Effector CD4-positive, alpha-beta T cell (primary cell): ENCODE measurements at places on chromosomes 12 and 14.

DNA sequence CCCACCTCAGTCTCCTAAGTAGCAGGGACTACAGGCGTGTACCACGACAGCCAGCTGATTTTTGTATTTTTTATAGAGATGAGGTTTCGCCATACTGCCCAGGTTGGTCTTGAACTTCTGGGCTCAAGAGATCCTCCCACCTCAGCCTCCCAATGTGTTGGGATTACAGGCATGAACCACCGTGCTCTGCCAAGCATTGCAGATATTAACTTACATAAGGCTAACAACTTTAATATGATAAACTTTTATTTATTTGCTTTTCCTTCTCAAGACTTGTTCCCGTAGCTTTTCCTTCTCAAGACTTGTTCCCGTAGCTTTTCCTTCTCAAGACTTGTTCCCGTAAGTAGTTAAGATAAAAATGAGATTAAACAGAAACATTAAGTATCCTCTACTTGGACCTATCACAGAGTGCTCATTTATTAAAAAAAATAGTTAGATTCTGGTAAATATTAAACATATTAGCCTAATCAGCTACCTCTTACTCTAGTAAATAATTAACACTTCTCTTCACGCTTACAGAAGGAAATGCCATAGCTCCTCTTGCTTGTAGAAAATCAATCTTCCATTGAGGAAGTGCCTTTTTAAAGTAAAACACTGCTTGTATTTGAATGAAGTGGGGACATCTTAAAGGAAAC lies 157.7 kb upstream of the KITLG start:
- DNase-seq = no peak

DNA sequence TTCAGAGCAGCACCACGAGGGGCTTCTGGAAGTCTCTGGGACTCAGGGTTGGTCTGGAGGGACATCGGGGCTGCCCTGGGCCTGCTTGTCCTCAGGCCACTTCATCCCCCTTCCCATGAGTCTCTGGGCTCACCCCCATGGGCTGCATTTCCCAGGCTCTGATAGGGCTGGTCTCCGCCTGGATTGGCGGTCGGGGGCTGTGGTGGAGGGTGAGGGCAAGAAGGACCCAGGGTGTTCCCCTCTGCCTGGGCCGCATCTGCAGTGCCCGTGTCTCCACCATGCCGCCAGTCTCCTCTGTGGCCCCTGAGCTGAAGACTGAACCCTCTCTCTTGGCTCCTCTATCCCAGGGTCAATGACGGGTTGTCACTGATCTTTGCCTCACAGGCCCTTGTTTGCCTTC lies 242.1 kb downstream of the ADGRD1 start:
- DNase-seq = no peak

- DNase-seq = no peak
These were observed 178.8 kb upstream of the DDHD1 start for GRCh38 chr14:53331921-53332320.

DNA sequence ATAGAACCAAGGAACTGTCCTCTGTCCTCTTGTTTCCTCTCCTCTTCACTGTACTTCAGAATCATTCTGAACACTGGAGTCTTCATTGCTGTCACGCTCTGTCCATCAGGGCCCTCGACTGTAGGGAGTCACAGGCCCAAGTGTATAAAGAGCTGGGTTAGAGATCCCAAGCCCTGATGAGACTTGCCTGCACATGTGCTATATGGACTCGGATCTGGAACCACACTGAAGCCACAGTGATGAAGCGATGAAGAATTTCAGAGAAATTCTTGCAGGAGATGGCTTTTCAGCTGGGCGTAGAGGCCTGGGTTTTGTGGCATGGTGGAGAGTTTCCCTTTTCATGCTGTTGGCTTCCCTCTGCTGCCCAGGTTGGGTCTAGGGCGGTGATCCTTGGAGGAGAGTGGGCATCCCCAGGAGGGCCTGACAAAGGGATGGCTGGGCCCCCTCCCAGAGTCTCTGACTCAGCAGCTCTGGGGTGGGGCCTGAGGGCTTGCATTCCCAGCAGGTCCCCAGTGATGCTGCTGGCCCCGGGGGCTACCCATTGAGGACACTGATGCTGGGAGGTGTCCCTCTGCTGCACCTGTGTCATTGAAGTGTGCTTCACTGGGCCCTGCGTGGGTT lies 39.6 kb upstream of the YY1 start:
- no peak for DNase-seq

GRCh38 chr12:111271674-111272418 lies 97.0 kb downstream of the PHETA1 start:
- no peak for DNase-seq

DNA sequence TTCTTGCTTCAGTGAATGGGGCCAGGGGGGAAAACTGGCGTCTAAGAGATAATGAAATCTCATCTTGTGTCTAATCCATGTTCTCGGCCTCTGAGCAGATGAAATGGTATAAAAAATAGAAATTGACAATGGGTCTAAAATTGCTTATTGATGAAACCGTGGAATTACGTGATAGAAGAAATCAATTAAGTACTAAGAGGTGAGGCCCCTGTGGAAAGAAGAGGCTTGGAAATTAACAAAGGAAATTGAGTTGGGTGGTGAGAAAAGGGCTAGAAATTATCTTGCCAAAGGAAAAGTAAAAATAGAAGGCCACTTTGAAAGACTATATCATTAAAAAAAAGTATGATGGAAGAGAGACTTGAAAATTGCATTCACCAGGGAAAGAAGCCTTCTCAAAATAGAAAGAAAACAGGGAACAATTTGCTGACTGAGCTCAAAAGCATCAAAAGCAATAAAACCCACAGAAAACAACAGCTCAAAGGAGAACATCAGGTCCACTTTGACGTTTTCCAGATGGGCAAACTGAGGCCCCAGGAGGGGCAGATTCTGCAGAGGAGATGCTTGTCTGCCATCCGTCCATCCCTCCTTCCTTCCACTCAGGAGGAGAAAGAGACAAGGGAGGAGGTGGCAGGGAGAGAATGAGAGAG lies 226.1 kb upstream of the RTL1 start:
- DNase-seq = no peak

GRCh38 chr12:23049180-23049579 lies 424.2 kb downstream of the ETNK1 start:
- no peak for DNase-seq

DNA sequence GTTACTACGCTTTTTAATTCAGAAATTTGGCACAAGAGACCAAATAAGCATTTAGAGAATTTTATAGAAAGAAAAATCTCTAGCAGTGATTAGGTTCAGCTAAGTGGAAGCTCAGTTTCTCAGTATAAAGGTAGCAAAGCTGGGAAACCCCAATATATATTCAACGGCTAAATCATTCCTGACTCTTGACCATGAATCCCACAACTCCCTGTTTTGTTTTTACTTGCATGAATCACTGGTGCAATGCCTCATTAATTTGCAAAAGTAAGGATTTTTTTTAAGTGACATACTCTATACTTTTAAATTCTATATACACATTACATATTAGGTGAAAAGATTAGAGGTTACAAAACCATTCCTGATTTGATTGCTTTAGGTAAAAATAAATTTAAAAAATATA lies 74.3 kb upstream of the PLEKHG7 start:
- DNase-seq = no peak

DNA sequence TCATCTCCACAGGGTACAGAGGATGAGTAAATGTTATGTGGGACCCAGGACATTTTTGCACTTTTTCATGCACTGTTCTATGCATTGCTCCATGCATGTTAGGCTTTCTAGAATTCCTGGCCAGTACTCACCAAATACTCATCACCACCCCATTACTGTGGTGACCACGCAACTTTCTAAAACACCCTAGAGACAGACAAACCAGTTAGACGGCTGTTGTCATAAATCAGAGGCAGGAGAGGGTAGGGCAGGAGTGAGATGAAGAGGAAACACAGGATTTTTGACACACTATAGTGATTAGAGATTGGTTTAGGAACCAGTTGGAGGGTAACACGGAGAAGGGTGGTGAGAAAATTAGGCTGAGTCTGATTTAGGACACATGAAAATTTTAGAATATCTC lies 59.3 kb downstream of the IFNG start:
- DNase-seq = no peak

GRCh38 chr12:79858518-79858917 lies 76.4 kb downstream of the PPP1R12A start:
- no peak for DNase-seq

GRCh38 chr12:64900540-64900939 lies 76.1 kb downstream of the TBC1D30 start:
- no peak for DNase-seq

GRCh38 chr12:90940872-90941499 lies 14.0 kb downstream of the CCER1 start:
- DNase-seq = no peak

DNA sequence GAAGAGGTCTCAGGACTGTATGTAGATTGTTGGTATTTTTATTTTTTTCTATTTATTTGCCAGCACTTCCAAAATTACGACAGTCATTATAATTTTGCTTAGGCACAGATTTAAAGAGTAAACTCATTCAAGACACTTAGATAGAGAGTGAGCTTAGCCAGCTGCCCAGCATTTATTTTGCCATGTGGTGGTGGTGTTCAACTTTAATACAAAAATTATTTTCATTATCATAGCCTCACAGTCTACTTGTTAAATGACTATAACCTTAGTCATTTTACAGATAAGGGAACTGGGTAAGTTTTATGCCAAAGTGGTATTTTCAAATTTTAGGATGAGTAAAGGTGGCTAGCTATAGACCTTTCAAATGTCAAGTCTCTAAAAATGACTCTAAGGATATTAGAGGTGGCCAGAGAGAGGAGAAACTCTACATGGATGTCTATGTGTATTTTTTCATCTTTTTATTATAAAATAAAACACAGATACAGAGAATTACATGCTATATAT lies 66.7 kb downstream of the LRRC9 start:
- no peak for DNase-seq

DNA sequence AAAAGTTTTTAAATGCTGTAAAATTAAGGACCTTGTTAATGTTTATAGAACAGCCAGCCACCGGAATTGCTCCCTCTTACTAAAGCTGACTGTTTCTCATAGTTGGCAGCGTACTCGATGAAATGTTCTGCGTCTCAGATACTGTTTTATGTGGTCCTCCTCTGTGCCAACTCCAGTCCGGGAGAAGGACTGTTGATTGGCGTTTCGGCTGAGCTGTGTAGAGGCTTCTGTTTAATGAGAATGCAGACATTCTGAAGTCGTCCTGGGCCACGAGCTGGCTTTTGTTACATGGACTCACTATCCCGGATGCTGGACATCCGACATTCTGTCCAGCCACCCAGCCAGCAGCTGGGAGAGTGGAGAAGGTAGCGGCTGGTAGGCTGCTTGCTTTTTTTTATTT lies 75.4 kb downstream of the WDR20 start:
- no peak for DNase-seq

- no peak for DNase-seq
These were observed 68.0 kb downstream of the GALNT4 start for GRCh38 chr12:89456565-89456964.

GRCh38 chr12:61848893-61849292 lies 411.3 kb upstream of the USP15 start:
- DNase-seq = no peak

GRCh38 chr12:117857632-117858612 lies 110.9 kb downstream of the KSR2 start:
- peak; percentile 26 for DNase-seq

DNA sequence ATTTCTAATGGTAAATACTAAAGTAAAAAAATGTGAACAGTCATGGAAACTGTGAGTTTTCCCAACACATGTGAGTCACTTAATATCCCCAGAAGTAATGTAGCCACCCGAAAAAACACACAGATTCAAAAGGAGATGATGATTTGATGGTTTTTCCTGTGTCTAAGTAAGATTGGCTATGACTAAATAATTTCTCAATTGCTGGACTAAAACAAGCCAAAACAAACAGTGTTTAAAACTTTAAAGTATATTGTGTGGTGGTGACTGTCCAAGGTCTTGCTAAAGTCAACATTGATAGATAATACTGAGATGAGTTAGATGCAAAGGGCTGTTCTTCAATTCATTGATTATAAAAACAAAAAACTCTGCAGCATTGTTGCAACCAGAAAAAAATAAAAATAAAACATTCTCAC lies 89.6 kb upstream of the SOX5 start:
- DNase-seq = no peak
